ENCODE measurements at places on chromosomes 5 and 9. TPM values are rescaled to one million over a fixed set of nuclear protein-coding genes. Genes with fewer than 3 reads are reported as not detected.

Gene EIF4E1B
- 0.68 TPM for total RNA-seq

GRCh38 chr5:31029925-31030324, 163.6 kb upstream of the CDH6 start:
- no peaks in the 10 kb centered on the region for H3K36me3 ChIP-seq
- no peak overlapping the region for H3K27ac ChIP-seq
- no peak overlapping the region for H3K4me3 ChIP-seq
- no peaks in the 10 kb centered on the region for H3K27me3 ChIP-seq
- no peak for DNase-seq

Gene COL5A1
- 14.2 TPM for total RNA-seq

GRCh38 chr5:71938895-71939294, 168.4 kb upstream of the MAP1B start:
- H3K36me3 ChIP-seq, result no peaks in the 10 kb centered on the region
- H3K4me1 ChIP-seq, result peaks cover 27% of the 10 kb centered on the region
- H3K27ac ChIP-seq, result no peak overlapping the region

Gene FOXD4
- total RNA-seq, result not detected

Gene ROR2
- total RNA-seq, result 20.1 TPM

DNA sequence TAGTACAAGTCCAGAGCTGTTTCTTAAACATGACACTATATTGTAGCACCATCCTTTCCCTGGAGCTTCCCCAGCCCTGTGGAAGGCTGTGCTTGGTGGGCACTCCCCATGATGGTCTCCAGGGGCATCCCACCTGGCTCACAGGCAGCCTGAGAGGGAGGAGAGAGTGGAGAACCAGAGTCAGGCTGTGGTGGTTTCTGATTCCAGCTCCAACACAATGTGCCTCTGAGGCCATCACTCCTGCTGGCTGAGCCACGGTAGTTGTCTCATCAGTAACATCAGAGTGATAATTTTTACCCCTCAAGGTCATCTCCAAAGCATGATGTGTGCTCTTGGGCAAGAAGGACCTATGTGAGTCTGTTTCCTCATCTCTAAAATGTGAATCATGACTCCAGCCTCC, 398.0 kb downstream of the CDK5RAP2 start:
- H3K36me3 ChIP-seq, result no peaks in the 10 kb centered on the region
- H3K27ac ChIP-seq, result no peak overlapping the region
- no peak overlapping the region for H3K4me3 ChIP-seq
- H3K27me3 ChIP-seq, result no peaks in the 10 kb centered on the region
- no peak for DNase-seq

GRCh38 chr5:150376799-150377771, 19.6 kb downstream of the TCOF1 start:
- DNase-seq, result no peak
- H3K36me3 ChIP-seq, result no peaks in the 10 kb centered on the region
- H3K4me1 ChIP-seq, result no peaks in the 10 kb centered on the region
- no peak overlapping the region for H3K27ac ChIP-seq

Gene SPINK7
- total RNA-seq, result not detected

Gene CCDC112
- 33.6 TPM for total RNA-seq

Gene ECM2
- total RNA-seq, result not detected

Gene RAD23B
- total RNA-seq, result 178 TPM

DNA sequence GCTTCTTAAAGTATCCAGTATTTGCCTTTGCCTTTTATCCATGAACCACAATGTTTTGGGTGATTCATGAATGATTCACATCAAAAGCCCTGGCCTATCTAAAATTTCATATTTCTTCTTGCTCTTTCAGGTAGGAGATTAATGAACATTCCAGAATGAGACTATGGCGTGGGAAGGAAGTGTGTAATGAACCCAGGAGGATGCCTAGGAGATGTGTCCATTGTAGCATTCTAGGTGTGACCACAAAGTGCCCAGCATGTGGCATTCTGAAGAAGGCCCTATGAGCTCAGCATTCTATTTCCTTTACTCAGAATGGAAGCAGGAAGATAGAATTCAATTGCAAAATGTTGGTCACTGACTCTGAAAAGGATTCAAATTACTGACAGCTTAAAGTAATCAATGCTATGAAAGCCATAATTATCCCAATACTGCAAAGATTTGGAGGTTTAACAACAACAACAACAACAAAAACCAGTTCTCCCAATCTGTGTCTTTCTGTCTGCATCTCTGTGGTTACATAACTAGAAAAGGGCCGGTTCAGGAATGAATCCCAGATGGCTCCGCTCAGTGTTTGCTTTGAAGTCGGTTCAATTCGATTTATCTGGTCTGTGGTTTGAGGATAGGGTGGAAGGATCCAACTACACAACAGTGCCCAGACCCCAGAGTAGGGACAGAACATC, 126.7 kb downstream of the FOXD1 start:
- H3K36me3 ChIP-seq, result no peaks in the 10 kb centered on the region
- DNase-seq, result no peak
- no peak overlapping the region for H3K4me3 ChIP-seq
- no peaks in the 10 kb centered on the region for H3K27me3 ChIP-seq
- H3K27ac ChIP-seq, result no peak overlapping the region

DNA sequence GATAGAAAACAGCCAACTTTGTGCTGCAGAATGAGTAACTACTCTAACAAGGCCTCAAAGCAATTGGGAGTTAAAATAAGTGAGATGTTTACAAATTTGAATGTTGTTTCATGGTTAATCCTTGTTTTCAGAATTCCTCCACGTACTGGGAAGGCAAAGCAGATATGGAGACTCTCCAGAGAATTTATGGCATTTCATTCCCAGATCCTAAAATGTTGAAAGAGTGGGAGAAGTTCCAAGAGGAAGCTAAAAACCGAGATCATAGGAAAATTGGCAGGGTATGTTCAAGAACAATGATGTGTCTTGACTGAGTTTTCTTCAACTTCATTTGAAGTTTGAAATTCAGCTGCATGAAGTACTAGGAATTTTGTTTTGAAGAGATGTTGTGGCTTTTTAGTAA, 16.4 kb downstream of the TARS1 start:
- H3K4me1 ChIP-seq, result no peaks in the 10 kb centered on the region
- H3K4me3 ChIP-seq, result no peak overlapping the region
- no peak overlapping the region for H3K27ac ChIP-seq
- H3K36me3 ChIP-seq, result peaks cover 39% of the 10 kb centered on the region
- no peaks in the 10 kb centered on the region for H3K27me3 ChIP-seq

GRCh38 chr9:20135119-20135697, 346.4 kb upstream of the SLC24A2 start:
- no peaks in the 10 kb centered on the region for H3K36me3 ChIP-seq
- peaks cover 20% of the 10 kb centered on the region for H3K4me1 ChIP-seq
- H3K27me3 ChIP-seq, result no peaks in the 10 kb centered on the region
- H3K27ac ChIP-seq, result no peak overlapping the region

Gene TSSK1B
- not detected for total RNA-seq

GRCh38 chr9:120326049-120326693, 253.8 kb downstream of the CDK5RAP2 start:
- no peak for DNase-seq
- H3K4me1 ChIP-seq, result no peaks in the 10 kb centered on the region
- no peaks in the 10 kb centered on the region for H3K27me3 ChIP-seq
- no peak overlapping the region for H3K27ac ChIP-seq
- H3K4me3 ChIP-seq, result no peak overlapping the region
- H3K36me3 ChIP-seq, result no peaks in the 10 kb centered on the region

DNA sequence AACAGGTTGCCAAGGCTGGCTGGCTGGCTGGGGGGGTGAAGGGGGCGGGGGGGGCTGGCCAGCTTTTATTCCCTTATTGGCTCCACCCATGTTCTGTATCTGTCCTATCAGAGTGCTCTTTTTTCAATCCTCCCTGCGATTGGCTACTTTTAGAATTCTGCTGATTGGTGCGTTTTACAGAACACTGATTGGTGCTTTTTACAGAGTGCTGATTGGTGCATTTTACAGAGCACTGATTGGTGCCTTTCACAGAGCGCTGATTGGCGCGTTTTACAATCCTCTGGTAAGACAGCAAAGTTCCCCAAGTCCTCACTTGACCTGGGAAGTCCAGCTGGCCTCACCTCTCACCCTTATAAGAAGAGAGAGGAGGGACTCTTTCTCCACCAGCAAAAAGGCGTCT, 175.9 kb downstream of the ERCC6L2 start:
- H3K4me3 ChIP-seq, result no peak overlapping the region
- DNase-seq, result no peak
- peaks cover 26% of the 10 kb centered on the region for H3K4me1 ChIP-seq
- no peaks in the 10 kb centered on the region for H3K36me3 ChIP-seq

DNA sequence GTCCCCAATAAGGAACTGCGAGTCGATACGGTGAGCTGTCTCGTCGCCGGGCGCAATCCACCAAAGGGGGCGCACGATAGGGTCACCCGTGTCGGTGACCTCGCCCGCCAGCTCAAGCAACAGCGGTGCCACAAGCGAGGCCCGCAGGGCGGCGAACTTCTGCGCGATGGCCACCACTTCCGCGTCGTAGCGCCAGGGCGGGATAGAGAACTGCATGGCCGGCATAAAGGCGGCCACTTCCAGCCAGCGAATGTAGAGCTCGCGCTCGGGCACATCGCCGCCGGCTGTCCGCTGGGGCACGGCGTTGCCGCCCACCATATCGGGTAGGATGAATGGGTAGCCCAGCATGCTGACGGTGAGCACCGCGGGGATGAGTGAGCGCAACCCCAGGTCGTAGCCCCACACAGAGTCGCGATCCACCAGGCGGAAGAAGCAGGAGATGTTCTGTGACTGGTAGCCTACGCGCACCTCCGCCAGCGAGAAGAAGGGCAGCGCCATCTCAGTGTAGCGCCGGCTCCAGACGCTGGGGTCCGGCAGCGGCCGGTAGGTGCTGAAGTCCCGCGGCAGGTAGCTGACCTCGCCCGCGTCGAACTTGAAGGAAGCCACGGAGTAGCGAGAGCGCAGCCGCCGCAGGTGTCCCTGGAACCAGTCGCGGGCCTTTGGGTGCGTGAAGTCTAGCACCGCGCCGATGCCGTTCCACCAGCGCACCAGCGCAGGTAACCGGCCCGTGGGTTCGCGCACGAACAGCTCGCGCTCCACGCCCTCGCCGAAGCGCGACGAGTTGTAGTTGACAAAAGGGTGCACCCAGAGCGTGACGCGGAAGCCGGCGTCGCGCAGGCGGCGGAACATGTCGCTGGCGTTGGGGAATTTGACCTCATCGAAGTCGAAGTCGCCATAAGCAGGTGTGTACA, 5.5 kb downstream of the MYORG start:
- H3K27ac ChIP-seq, result no peak overlapping the region
- H3K27me3 ChIP-seq, result peaks cover 30% of the 10 kb centered on the region
- H3K4me3 ChIP-seq, result no peak overlapping the region
- H3K4me1 ChIP-seq, result no peaks in the 10 kb centered on the region

DNA sequence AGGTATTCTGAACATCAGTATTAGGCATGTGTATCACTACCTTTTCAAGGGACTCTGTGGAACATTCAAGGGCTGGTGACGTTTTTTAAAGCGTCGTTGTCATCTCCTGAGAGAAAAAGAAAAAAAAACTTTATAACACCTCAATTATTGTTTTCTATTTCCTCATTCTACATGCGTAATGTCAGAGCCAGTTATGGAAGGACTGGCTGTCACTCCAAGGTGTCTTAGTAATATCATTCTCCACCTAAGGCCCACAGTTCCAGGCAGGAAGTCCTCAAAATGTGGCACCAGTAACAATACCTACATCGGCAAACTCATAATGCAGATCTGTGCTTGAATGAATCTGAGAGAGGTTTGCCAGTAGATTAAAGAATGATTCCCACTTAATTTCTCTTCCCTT, 210.2 kb downstream of the SAXO1 start:
- H3K36me3 ChIP-seq, result no peaks in the 10 kb centered on the region
- H3K27ac ChIP-seq, result no peak overlapping the region
- peaks cover under 1% of the 10 kb centered on the region for H3K27me3 ChIP-seq
- H3K4me3 ChIP-seq, result no peak overlapping the region
- peaks cover 9% of the 10 kb centered on the region for H3K4me1 ChIP-seq

Gene PCDHGA1
- total RNA-seq, result 1.0 TPM

DNA sequence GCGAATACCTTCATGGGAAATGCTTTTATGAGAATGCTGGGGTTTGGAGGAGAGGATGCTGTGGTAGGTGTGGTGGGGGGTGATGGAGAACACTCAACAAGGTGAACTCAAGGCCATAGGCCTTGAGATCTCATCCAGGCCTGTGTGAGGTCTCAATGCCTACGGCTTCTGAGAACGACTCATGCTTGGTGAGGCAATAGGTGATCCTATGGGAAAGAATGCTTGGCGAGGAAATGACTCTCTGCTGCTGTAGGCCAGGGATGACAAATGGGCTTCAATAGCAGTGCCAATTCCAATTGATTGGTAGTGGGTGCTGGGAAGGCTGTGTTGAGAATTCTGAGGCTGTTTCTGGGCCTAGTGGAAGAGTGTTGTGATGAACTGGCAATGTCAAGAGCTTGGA, 280.2 kb upstream of the CLINT1 start:
- DNase-seq, result no peak
- H3K27me3 ChIP-seq, result no peaks in the 10 kb centered on the region
- H3K4me3 ChIP-seq, result no peak overlapping the region
- peaks cover 17% of the 10 kb centered on the region for H3K4me1 ChIP-seq
- no peaks in the 10 kb centered on the region for H3K36me3 ChIP-seq
- H3K27ac ChIP-seq, result no peak overlapping the region

- H3K4me1 ChIP-seq, result peaks cover 56% of the 10 kb centered on the region
- no peaks in the 10 kb centered on the region for H3K36me3 ChIP-seq
- no peak overlapping the region for H3K4me3 ChIP-seq
- DNase-seq, result no peak
Observed at GRCh38 chr9:126454795-126455194, 128.2 kb downstream of the MVB12B start.

- no peaks in the 10 kb centered on the region for H3K36me3 ChIP-seq
- H3K4me1 ChIP-seq, result peaks cover 30% of the 10 kb centered on the region
- H3K27ac ChIP-seq, result no peak overlapping the region
- no peak for DNase-seq
Observed at GRCh38 chr5:28398185-28398584, 1359.8 kb upstream of the CDH9 start.

- DNase-seq, result no peak
- H3K4me1 ChIP-seq, result peaks cover 16% of the 10 kb centered on the region
- H3K4me3 ChIP-seq, result no peak overlapping the region
- H3K36me3 ChIP-seq, result no peaks in the 10 kb centered on the region
- no peak overlapping the region for H3K27ac ChIP-seq
Observed at GRCh38 chr9:86511614-86512360, 157.6 kb upstream of the TUT7 start.

DNA sequence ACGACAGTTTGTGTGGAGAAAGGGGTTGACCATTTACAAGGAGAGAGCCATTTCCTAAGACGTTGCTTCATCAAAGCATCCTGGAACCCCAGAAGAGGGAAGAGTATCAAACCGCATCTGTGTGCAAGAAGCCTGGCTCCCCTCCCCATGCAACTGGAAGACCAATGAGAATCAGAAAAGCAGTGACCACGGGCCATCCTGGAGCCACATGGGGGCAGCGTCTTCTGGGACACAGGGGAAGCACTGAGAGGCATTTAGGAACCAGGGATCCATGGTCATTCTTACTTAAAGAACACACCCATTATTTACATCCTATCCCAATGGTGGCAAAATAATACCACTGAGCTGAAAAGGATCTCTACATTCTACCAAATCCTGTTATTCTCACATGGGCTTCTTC, 29.3 kb downstream of the SEMA5A start:
- H3K27ac ChIP-seq, result no peak overlapping the region
- H3K27me3 ChIP-seq, result no peaks in the 10 kb centered on the region
- DNase-seq, result peak; percentile 26
- H3K4me1 ChIP-seq, result no peaks in the 10 kb centered on the region

All from neural progenitor cell (in vitro differentiated cells).